ENCODE measurements at places on chromosomes 3 and 15.
A peak's percentile ranks its signal among the peaks of the same experiment; 100 is the strongest.

DNA sequence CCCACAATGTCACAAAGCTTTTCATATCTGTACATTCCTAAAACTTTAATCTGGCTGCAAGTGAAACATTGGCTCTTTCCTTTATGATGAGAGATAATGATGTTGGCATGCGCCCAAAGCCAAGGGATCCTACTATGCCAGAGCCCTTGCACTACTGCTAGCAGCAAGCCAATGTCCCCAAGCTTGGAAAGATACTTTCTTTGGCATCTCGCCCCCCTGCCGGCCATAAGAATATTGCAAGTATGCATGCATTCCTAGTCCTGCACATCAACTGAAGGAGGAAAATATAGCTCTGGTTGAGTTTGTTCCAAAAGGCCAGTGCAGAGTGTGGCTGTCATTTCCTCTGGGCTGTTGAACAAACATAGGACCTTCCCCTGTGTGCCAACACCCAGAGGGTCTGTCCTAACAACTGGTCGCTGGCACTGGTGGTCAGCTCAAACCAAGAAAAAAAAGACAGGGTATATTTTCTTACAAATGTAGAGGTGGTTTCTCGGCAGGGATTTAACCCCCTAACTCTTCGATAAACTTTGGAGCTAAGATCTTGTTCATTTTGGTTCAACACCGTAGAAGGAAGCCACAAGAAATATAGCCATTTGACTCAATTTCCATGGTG, 120.9 kb upstream of the ZBED2 start:
- no peak overlapping the region for H3K27ac ChIP-seq
- no peaks in the 10 kb centered on the region for H3K4me1 ChIP-seq
- H3K27me3 ChIP-seq = no peaks in the 10 kb centered on the region
- H3K4me3 ChIP-seq = no peak overlapping the region
- no peaks in the 10 kb centered on the region for H3K36me3 ChIP-seq

DNA sequence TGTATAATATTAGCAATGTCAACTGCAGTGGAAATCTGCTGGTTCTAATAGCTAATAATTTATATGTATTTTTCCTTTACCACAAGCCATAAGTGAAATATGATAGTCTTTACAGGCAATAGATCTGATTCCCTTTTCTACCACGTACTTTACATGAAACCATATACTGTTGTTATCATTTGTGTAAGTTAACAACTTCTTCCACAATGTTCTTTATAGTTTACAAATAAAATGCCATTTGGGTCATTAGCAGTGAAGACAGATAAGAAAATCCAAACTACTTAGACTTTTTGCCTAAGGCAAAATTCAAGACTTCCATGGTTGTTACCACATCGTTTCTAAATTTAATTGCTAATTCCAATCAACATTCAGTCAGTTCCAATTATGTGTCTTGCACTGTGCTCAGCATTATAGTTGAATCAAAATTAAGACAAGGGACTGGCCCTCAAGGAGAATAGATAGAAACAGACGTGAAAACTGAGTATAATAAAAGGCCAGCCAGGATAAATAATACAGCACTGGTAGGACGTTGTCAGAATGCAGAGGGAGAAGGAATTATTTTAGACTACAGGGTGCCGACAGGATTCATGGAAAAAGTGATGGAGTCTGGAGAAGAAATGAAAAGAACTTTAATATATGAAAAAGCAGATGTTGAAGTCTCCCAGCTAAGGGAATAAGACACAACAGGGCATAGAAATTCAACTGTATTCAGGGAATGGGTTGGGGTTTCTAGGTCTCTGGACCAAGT, 249.8 kb downstream of the ALCAM start:
- no peaks in the 10 kb centered on the region for H3K36me3 ChIP-seq
- H3K4me3 ChIP-seq = no peak overlapping the region
- H3K27me3 ChIP-seq = no peaks in the 10 kb centered on the region
- no peak overlapping the region for H3K27ac ChIP-seq

- DNase-seq = peak; percentile 9
- H3K4me1 ChIP-seq = peaks cover 20% of the 10 kb centered on the region
- peak overlapping the region; percentile 91 for H3K4me3 ChIP-seq
Observed at GRCh38 chr3:154121701-154122551, 736 bp downstream of the ARHGEF26 start.

DNA sequence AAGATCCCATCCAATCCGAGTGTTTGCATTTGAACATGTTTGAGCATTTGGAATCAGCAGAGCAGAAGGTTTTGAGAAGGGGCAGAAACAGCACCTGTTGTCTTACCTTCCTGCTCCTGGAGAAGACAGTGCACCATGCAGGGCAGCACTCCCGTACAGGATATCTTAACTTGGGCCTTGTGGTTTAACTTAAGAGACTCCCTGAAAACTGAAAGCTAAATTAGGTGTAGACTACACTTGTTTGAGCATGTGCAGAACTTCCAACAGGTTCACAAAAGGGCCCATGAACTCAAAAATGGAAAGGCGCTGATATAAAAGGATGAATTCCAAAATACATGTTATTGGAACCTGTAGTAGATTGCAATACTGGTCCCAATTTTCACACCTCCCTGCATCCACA, 175.4 kb upstream of the PRICKLE2 start:
- no peaks in the 10 kb centered on the region for H3K4me1 ChIP-seq
- H3K27ac ChIP-seq = no peak overlapping the region
- DNase-seq = no peak
- H3K36me3 ChIP-seq = no peaks in the 10 kb centered on the region
- H3K27me3 ChIP-seq = no peaks in the 10 kb centered on the region

GRCh38 chr3:44363591-44363990, 25.0 kb downstream of the TCAIM start:
- no peak for DNase-seq
- peaks cover 29% of the 10 kb centered on the region for H3K36me3 ChIP-seq
- no peaks in the 10 kb centered on the region for H3K27me3 ChIP-seq
- H3K4me3 ChIP-seq = no peak overlapping the region

GRCh38 chr15:50791486-50791885, 26.0 kb upstream of the SPPL2A start:
- no peak overlapping the region for H3K27ac ChIP-seq
- no peak for DNase-seq
- no peaks in the 10 kb centered on the region for H3K27me3 ChIP-seq
- H3K36me3 ChIP-seq = no peaks in the 10 kb centered on the region
- no peak overlapping the region for H3K4me3 ChIP-seq
- no peaks in the 10 kb centered on the region for H3K4me1 ChIP-seq

DNA sequence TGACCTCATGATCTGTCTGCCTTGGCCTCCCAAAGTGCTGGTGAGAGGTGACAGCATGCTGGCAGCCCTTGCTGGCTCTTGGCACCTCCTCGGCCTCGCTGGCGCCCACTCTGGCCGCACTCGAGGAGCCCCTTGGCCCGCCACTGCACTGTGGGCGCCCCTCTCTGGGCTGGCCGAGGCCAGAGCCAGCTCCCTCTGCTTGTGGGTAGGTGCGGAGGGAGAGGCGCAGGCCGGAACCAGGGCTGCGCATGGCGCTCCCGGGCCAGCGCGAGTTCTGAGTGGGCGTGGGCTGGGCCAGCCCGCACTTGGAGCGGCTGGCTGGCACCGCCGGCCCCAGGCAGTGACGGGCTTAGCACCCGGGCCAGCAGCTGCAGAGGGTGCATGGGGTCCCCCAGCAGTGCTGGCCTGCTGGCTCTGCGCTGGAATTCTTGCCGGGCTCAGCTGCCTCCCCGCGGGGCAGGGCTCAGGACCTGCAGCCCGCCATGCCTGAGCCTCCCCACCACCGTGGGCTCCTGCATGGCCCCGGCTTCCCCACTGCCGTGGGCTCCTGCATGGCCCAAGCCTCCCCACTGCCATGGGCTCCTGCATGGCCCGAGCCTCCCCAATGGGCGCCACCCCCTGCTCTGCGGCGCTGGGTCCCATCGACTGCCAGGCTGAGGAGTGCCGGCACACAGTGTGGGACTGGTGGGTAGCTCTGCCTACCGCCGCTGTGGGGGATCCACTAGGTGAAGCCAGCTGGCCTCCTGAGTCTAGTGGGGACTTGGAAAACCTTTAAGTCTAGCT, 76.4 kb upstream of the OSBPL11 start:
- no peak overlapping the region for H3K4me3 ChIP-seq
- no peaks in the 10 kb centered on the region for H3K36me3 ChIP-seq
- DNase-seq = no peak
- no peaks in the 10 kb centered on the region for H3K4me1 ChIP-seq

- no peaks in the 10 kb centered on the region for H3K4me1 ChIP-seq
- no peak for DNase-seq
- H3K27me3 ChIP-seq = no peaks in the 10 kb centered on the region
- H3K36me3 ChIP-seq = no peaks in the 10 kb centered on the region
Observed at GRCh38 chr3:166195808-166196207, 358.6 kb upstream of the BCHE start.

GRCh38 chr3:132984181-132984580, 54.0 kb upstream of the TMEM108 start:
- H3K4me1 ChIP-seq = no peaks in the 10 kb centered on the region
- no peaks in the 10 kb centered on the region for H3K36me3 ChIP-seq
- no peak for DNase-seq
- no peak overlapping the region for H3K27ac ChIP-seq
- no peaks in the 10 kb centered on the region for H3K27me3 ChIP-seq

DNA sequence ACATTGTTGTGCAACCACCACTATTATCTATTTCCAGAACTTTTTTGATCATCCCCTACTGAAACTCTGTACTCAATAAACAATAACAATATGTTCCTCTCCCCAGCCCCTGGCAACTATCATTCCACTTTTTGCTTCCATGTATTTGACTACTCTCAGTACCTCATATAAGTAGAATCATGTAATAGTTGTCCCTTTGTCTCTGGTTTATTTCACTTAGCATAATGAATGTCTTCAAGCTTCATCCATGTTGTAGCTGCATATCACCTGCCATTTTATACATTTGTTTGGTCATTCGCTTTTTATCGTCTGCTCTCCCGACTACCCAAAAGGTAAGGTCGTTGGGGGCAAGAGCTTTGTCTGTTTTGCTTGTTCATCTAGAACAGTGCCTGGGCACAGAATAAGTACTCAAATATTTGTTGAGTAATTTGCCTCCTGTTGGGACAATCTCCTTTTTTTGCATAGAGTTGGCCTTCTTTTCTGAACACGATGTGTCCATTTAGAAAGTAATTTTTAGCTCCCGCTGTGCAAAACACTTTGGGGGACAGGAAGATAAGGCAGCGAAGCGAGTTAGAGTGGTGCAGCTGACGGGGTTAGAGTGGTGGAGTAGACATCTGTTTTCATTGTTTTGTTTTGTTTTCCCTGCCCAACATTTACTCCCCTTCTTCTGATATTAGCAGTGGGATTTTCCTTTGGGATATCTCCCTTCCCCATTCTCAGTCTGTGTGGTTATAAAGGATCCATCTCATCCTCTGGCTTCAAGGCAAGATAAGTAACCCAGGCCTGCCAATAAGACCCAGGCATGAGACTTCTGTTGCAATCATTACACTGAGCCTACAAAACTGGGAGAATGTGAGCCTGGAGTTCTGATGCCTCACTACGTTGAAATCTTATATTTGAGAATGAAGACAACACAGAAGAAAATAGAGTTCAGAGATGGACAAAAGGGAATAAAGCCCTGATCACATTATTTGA, 83.4 kb upstream of the RNU6-1 start:
- H3K4me3 ChIP-seq = no peak overlapping the region
- no peaks in the 10 kb centered on the region for H3K27me3 ChIP-seq
- no peaks in the 10 kb centered on the region for H3K4me1 ChIP-seq
- no peak for DNase-seq
- no peaks in the 10 kb centered on the region for H3K36me3 ChIP-seq
